ENCODE measurements at places on chromosomes 5 and 9.

- DNase-seq, result no peak
Measured at GRCh38 chr5:141121985-141122384, 367 bp downstream of the PCDHB4 start.

GRCh38 chr9:128249558-128249907 lies 26.3 kb downstream of the GOLGA2 start:
- DNase-seq, result no peak

- no peak for DNase-seq
Measured at GRCh38 chr9:81022177-81022576, 667.2 kb downstream of the TLE1 start.

DNA sequence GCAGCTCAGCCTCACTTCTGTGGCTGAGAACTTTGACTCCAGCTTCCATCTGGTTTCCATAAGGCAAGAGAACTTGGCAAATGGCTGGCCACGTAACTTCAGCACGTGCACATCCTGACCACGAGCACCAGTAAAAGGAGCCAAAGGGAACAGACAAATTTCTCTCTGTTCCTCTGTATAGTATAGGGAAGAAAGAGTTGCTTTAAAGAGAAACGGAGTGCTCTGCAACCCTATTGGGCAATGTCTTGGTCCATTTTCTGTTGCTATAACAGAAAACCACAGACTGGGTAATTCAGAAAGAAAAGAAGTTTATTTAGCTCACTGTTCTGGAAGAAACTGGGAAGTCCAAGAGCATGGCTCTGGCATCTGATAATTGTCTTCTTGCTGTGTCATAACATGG lies 558.7 kb downstream of the ACTL7B start:
- DNase-seq, result no peak

DNA sequence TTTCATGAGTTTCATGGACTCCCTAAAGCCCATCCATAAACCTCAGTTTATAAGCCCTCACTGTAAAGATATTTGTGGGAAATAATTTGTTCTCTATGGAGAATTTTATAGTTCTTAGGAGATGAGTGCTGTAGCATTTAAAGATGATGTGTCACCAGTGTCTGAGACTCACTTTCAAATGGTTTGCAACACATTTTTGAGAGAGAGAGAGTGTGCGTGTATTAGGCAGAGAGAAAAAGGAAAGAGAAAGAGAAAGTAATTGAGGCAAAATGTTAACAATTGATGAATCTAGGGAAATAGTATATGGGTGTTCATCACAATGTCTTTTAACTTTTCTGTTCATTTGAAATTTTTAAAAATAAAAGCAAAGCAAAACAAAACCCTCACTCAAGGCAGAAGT lies 479.0 kb downstream of the ZSWIM6 start:
- no peak for DNase-seq

GRCh38 chr9:127505396-127506116 lies 54.2 kb downstream of the LRSAM1 start:
- peak; percentile 89 for DNase-seq

- peak; percentile 82 for DNase-seq
Measured at GRCh38 chr5:151213803-151214613, 9.9 kb downstream of the CCDC69 start.

GRCh38 chr9:121206516-121207370 lies 5.1 kb upstream of the RAB14 start:
- peak; percentile 82 for DNase-seq

GRCh38 chr5:6096101-6096500 lies 282.2 kb downstream of the MED10 start:
- no peak for DNase-seq

DNA sequence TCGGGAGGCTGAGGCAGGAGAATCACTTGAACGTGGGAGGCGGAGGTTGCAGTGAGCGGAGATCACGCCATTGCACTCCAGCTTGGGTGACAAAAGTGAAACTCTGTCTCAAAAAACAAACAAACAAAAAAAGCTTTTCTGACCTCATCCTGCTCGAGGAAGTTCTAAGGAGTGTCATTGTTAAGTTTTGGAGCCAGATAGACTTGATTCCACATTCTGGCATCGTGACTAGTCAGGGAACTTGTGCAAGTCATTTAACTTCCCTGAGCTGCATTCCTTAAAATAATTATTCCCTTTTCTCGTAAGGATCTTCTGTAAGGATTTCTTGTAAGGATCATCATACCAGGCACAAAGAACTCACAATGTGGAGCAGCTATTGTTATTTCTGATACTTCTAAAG lies 26.2 kb downstream of the SNX24 start:
- no peak for DNase-seq

DNA sequence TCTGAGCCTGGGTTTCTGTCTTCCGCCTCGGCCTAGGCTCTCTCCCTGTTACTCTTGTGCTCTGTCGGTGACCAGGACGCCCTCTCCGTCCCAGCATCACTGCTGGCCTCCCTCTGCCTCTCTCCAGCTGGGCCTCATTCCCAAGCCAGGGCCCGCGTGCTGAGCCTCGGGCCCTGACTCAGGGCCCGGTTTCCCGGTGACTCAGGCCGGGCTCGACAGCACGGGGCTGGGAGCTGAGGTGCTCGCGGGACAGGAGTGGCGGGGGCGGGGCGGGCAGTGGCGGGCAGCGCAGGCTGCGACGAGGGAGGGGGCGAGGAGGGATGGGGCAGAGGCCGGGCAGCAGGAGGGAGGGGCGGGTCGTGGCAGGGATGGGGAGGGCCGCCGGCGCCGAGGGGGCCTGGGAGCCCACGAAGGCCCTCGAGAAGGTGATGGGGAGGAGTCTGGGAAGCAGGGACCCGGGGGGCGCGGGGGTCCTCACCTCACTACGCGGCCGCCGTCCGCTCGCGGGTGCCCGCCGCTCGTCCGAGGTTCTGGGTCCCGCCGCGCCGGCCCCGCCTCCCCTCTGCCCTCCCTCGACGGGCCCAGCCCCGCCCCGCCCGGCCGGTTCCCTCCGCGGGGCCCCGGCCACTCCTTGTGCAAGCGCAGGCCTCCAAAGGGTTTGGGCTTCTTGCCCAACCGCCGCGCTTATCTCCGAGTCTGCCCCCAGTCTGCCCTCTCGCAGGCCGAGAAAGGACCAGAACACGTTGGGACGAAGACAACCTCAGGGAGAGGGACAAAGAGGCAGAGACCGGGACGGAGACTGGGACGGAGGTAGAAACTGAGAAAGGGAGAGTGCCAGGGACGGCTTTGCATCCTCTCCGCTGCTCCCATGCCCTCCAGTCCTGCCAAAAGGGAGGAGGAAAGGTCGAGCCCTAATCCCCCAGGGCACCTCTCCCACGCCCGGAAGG lies at the start of gene ARAP3:
TSS of gene ARAP3 (minus strand) at position 536 of the 947 bp plus-strand sequence. CDS start 1,744 bp downstream, outside the sequence.
- DNase-seq, result peak; percentile 90

GRCh38 chr9:114496011-114496410 lies 9.3 kb downstream of the WHRN start:
- no peak for DNase-seq

DNA sequence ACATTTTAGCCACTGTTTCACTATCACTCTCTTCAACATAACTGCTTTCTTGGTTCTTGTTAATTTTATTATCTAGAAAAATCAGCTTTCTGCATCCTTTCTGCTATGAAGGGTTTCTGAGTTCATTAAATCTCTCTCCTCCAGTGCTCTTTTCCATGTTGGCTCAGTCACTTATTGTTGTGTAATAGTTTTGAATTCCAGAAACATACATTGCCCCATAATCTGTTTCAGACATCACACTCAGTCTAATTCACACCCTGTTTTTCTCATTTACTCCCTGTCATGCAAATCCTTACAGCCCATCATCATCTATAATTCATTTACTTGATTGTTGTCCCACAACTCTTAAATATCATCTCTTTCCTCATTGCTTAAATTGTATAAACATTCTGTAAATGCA lies 176.1 kb upstream of the CDH12 start:
- DNase-seq, result no peak

GRCh38 chr5:143011585-143011984 lies 241.4 kb downstream of the ARHGAP26 start:
- DNase-seq, result no peak

All from endodermal cell (in vitro differentiated cells).